ENCODE measurements at places on chromosomes 6 and 20. TPM values are rescaled to one million over a fixed set of nuclear protein-coding genes. Genes with fewer than 3 reads are reported as not detected.
A peak's percentile ranks its signal among the peaks of the same experiment; 100 is the strongest.

The BEND6 gene
- 1.1 TPM for total RNA-seq

The CGA gene
- 0.94 TPM for total RNA-seq

The AIF1 gene
- total RNA-seq, result 17.9 TPM

The CLDN20 gene
- not detected for total RNA-seq

DNA sequence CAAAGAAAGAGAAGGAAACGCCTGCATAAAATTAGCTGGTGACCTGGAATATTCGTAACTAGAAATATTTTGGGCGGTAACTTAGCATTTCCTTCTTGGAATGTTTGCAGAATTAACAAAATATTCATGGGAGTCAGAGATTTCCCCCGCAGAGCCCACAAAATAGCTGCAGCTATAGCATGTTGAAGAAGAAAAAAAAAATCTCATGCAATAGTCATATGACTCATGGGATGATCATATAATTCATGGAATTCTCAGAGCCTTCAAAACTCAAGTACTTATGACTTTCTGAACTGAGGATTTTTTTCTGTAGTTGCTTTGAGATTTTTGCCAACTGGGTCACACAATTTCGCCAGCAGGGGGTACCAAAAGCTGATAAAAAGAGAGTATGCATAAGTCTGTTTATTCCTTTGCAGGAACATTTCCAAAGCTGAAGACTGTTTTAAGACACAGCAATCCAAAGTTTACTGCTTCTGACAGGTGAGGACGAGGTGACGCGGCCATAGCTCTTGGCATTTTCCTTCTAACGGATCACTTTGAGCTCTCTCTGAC lies 586.0 kb upstream of the CHD6 start:
- no peak for DNase-seq

DNA sequence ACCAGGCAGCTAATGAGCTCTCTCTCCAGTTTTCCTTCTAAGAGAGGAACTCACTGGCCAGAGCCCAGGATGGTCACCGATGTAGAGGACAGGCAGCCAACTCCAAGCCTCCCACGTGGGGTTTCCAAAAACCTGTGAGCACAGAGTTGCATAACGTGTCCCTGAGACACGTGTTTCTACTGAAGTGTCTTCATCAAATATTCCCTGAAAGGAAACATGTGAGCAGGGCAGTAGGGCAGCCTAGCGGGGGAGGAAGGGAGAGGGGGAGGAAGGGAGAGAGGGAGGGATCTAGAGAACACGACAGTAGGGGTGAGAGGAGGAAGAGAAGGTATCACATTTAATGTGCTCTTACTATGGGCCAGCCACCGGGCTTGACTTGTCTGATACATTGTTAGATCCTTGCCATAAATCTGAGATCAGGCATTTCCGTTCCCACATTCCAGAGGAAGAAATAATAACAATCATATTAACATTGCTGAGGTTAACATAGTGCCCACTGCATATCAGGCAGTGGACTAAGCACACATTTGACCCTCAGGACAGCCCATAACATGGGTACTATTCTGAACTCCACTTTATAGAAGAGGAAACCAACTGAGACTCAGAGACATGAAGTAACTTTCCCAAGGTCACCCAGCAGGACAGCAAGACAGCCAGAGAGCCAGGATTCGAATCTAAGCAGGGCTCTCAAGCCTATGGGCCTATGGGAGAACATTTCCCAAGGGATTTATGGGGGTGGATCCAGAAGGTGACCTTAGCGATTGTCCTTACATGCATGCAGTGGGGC lies 4.5 kb upstream of the SYS1 start:
- DNase-seq, result peak; percentile 70

- no peak for DNase-seq
Measured at GRCh38 chr6:65253041-65253440, 454.0 kb downstream of the EYS start.

GRCh38 chr6:126437205-126437604 lies 97.3 kb downstream of the CENPW start:
- no peak for DNase-seq

GRCh38 chr6:82035526-82035925 lies 212.0 kb downstream of the IBTK start:
- DNase-seq, result no peak
